ENCODE measurements at places on chromosomes 12 and 14.
A peak's percentile ranks its signal among the peaks of the same experiment; 100 is the strongest.

DNA sequence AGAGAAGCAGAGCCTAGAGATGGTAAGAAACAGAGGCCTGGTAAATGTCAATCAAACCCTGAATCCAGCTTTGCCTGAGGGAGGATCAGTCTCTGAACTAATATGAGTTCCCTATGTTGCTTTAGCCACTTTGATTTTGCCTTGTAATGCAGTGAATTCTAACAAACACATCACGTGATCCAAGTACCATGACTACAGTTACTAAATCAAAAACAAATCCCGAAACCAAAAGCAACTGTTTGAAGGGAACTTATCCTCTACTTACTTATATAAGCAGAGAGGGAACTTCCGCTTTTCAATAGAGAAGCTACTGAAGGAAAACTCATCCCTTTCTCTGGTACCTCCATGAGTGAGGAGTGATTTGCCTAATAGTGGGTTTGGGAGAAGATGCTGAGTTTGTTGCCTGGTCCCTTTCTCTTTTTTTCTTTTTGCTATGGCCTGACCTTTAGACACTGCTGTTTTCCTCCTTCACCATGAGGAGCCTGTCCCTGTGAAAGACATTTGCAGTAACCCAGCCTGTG lies 7.7 kb upstream of the PPTC7 start:
- peak; percentile 73 for DNase-seq
- peaks cover 24% of the 10 kb centered on the region for H3K4me1 ChIP-seq
- H3K36me3 ChIP-seq: no peaks in the 10 kb centered on the region
- H3K4me3 ChIP-seq: no peak overlapping the region
- no peaks in the 10 kb centered on the region for H3K27me3 ChIP-seq

- no peaks in the 10 kb centered on the region for H3K27me3 ChIP-seq
- no peak overlapping the region for H3K27ac ChIP-seq
- no peak overlapping the region for H3K4me3 ChIP-seq
- H3K36me3 ChIP-seq: no peaks in the 10 kb centered on the region
- DNase-seq: no peak
- no peaks in the 10 kb centered on the region for H3K4me1 ChIP-seq
Observed at GRCh38 chr12:93609281-93610192, 37.1 kb downstream of the SOCS2 start.

DNA sequence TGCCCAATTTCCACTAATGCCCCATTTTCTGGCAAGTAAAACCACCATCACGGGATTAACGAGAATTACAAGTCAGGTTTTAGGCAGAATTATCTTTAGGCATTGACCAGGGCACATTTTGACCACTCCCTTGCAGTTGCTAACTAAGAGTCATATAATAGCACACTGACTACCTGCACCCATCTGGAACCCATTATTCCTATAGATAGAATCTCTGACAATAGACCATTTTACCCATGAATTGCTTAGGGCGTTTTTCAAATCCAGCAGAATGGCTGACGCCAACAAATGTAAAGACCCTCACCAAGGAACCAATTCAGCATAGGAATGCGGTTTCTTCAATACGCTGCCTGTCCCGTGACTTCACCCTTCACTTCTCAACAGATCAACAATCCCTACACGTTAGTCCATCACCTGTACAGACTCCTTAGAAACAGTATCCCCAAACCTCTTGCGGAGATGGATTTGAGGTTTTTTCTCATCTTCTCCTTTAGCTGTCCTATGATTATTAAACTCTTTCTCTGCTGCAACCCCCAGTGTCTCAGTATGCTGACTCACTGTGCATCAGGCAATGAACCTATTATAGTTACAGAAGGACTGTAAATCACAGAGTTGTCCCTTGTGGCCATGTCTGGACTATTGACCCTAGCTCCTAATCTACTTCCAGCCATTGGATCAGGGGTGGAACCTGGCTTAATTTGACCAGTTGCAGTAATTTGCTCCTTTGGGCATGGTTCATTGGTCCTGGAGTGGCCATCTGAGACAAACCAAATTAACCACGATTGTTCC lies 177.3 kb upstream of the PLXNC1 start:
- no peaks in the 10 kb centered on the region for H3K27me3 ChIP-seq
- no peak overlapping the region for H3K4me3 ChIP-seq
- H3K4me1 ChIP-seq: no peaks in the 10 kb centered on the region
- no peaks in the 10 kb centered on the region for H3K36me3 ChIP-seq
- no peak overlapping the region for H3K27ac ChIP-seq

GRCh38 chr12:82672811-82673495 lies 13.8 kb upstream of the TMTC2 start:
- H3K27me3 ChIP-seq: no peaks in the 10 kb centered on the region
- no peaks in the 10 kb centered on the region for H3K4me1 ChIP-seq
- no peak overlapping the region for H3K27ac ChIP-seq
- H3K36me3 ChIP-seq: no peaks in the 10 kb centered on the region
- H3K4me3 ChIP-seq: no peak overlapping the region
- DNase-seq: no peak

DNA sequence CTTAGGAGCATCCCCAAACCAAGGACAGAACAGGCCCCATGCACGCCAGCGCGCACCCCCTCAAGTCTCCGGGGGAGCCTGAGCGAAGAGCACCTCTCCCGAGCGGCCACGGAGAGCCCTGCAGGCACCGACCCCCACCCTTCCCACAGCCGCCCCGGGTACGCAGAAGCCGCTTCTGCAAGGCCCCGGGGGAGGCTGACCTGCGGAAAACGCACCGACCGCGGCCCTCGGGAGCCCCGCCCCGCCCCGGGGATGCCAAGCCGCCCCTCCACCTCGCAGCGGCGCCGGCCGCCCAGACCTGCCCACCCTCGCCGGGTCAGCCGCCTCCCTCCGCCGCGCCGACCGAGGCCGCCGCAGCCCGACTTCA lies 385 bp downstream of the CAPRIN2 start:
- peaks cover 6% of the 10 kb centered on the region for H3K4me1 ChIP-seq
- no peaks in the 10 kb centered on the region for H3K27me3 ChIP-seq
- DNase-seq: no peak

GRCh38 chr12:91056488-91056887 lies 1.3 kb downstream of the KERA start:
- H3K4me1 ChIP-seq: no peaks in the 10 kb centered on the region
- H3K4me3 ChIP-seq: no peak overlapping the region
- no peaks in the 10 kb centered on the region for H3K27me3 ChIP-seq
- no peak overlapping the region for H3K27ac ChIP-seq
- no peaks in the 10 kb centered on the region for H3K36me3 ChIP-seq
- DNase-seq: no peak

DNA sequence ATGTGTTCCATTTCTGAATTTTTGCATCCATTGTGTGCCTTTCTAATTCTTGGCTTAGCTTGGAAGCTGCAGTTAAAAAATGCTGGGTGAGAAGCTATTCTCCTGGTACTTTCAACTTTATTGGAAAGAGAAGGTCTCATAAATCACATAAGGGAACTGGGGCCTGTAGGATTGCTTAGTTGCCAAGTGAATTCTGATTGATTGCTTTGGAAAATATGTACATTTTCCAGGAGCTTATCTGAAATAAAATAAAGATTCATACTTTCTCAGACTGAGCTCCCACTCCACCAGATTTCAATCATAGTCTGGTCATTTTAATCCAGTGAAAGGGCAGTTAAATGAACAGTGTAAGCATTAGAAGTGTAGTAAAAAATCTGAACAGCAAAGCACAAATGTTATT lies 50.0 kb upstream of the PRICKLE1 start:
- H3K27ac ChIP-seq: no peak overlapping the region
- no peaks in the 10 kb centered on the region for H3K27me3 ChIP-seq
- no peak for DNase-seq

DNA sequence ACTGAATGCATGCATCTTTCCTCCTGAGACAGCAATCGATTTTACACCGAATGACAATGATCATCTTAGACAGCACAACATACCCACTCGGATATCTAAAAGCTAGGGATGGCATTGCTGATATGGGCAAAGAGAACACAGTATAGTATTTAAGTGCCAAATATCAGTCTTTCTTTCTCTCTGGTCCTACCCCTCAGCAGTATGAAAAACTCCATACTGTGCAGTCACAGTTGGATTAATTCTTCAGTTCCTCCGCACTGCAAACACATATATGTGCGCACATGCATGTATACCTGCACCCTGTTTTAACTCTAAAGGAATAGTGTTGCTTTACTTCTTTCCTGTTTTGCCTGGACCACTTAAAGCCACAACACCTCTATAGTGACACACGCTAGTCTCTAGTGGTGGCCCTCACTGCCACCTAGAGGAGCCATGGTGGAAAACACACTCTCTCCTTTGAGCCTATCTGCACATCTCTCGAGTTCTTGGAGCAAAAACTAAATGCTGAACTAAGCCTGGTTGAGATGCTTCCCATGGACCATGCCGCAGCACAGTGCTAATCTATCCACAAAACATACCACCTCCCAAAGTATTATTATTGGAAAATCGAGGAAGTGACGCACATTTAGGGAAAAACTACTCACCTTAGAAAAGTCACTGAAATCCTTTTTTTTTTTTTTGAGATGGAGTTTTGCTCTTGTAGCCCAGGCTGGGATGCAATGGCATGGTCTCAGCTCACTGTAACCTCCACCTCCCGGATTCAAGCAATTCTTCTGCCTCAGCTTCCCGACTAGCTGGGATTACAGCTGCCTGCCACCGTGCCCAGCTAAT lies 11.9 kb downstream of the TMEM52B start:
- peak; percentile 56 for DNase-seq
- H3K27me3 ChIP-seq: peaks cover 2% of the 10 kb centered on the region
- no peak overlapping the region for H3K27ac ChIP-seq
- H3K4me1 ChIP-seq: peaks cover 13% of the 10 kb centered on the region
- no peak overlapping the region for H3K4me3 ChIP-seq

- DNase-seq: peak; percentile 57
- H3K27me3 ChIP-seq: peaks cover 60% of the 10 kb centered on the region
- no peak overlapping the region for H3K27ac ChIP-seq
- no peak overlapping the region for H3K4me3 ChIP-seq
- no peaks in the 10 kb centered on the region for H3K4me1 ChIP-seq
Observed at GRCh38 chr12:132465269-132466190, 24.4 kb upstream of the FBRSL1 start.

GRCh38 chr12:111409403-111409779 lies 3.7 kb downstream of the SH2B3 start:
- peaks cover 89% of the 10 kb centered on the region for H3K4me1 ChIP-seq
- H3K27ac ChIP-seq: peak overlapping the region; percentile 22
- no peak overlapping the region for H3K4me3 ChIP-seq

DNA sequence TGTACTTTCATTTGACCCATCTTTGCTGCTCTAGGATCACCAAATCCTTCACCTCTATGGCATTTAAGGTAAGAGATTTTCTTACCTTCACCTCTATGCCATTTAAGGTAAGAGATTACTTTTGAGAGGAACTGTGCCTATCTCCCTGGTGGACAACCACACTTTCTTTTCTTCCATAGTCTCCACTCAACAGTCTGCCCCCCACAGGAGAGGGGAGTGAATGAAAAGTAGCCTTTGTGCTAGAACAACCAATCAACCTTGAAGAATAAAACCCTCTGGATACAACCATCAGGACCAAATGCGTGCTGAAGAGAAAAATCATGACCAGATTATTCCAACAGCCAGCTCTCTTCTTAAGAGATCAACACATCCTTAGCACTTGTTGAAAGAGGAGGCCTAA lies 258.6 kb upstream of the TMPO start:
- H3K4me1 ChIP-seq: no peaks in the 10 kb centered on the region
- no peak overlapping the region for H3K27ac ChIP-seq
- no peaks in the 10 kb centered on the region for H3K27me3 ChIP-seq
- H3K4me3 ChIP-seq: no peak overlapping the region
- DNase-seq: no peak
- no peaks in the 10 kb centered on the region for H3K36me3 ChIP-seq

DNA sequence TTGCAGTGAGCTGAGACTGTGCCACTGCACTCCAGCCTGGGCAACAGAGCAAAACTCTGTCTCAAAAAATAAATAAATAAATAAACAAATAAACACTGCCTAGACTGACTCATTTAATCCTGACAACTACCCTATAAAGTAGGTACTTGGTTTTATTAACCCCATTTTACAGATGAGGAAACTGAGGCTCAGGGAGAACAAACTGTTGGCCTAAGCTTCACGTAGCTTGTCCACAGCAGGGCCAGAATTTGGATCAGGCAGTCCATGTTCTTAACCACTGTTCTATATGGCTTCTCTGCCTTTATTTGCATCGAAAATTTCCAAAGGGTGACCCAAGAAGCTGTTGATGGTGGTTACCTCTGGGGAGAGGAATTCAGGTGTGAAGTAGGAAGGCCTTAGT lies 5.7 kb upstream of the POP5 start:
- H3K4me3 ChIP-seq: no peak overlapping the region
- peaks cover 12% of the 10 kb centered on the region for H3K27me3 ChIP-seq
- DNase-seq: no peak

GRCh38 chr12:66550626-66551025 lies 128.2 kb downstream of the GRIP1 start:
- H3K27ac ChIP-seq: no peak overlapping the region
- H3K36me3 ChIP-seq: no peaks in the 10 kb centered on the region
- no peak overlapping the region for H3K4me3 ChIP-seq
- no peak for DNase-seq

DNA sequence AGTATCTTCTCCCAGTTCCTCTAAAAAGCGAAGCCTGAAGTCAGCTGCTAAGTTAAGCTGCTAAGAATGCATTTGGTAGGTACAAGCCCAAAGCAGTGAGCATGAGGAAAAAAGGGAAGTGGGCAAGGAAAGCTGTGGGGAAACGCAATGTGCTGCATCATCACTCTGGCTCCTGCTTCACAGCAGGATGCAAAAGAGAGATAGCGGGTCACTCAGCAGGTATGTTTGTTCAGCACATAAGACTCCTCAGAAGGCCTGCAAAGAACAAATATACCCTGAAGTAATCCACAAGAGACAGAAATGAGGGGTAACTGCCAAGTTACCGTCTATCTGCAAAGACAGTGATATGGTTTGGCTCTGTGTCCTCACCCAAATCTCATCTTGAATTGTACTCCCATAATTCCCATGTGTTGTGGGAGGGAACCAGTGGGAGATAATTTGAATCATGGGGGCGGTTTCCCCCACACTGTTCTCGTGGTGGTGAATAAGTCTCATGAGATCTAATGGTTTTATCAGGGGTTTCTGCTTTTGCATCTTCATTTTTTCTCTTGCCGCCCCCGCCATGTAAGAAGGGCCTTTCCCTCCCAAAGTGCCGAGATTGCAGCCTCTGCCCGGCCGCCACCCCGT lies 127.4 kb upstream of the EGLN3 start:
- no peak overlapping the region for H3K27ac ChIP-seq
- H3K27me3 ChIP-seq: no peaks in the 10 kb centered on the region
- H3K4me3 ChIP-seq: no peak overlapping the region
- H3K36me3 ChIP-seq: no peaks in the 10 kb centered on the region
- DNase-seq: peak; percentile 39

- H3K27me3 ChIP-seq: no peaks in the 10 kb centered on the region
- H3K36me3 ChIP-seq: peaks cover 46% of the 10 kb centered on the region
- peak within 1 kb of the TSS; percentile 11 for H3K27ac ChIP-seq
- H3K4me3 ChIP-seq: no peak within 1 kb of the TSS
- peaks cover 44% of the 10 kb centered on the region for H3K4me1 ChIP-seq
- peak; percentile 74 for DNase-seq
Observed at GRCh38 chr14:24307575-24308341, at the start of gene CIDEB. CIDEB (minus strand) TSS chr14:24307977; CDS start chr14:24307858, 119 bp downstream.

DNA sequence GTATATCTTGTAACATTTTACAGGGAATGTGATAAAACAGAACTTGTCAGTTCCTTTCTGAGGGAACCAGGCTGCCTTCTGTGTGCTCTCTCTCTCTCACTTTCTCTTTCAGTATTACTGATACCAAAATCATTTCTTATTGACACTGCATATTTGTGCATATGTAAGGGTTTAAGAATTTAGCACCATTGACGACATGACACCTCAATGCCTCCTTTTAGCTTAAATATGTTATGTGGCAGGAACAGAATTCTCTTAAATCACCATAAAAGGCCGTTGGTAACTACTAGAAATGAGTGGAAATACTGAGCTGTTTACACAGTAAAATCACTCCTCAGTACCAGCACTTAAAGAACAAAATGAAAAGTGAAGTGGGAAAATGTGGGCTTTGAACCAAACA lies 457.7 kb upstream of the SYT1 start:
- no peaks in the 10 kb centered on the region for H3K27me3 ChIP-seq
- DNase-seq: no peak
- no peak overlapping the region for H3K27ac ChIP-seq
- no peak overlapping the region for H3K4me3 ChIP-seq

All from stomach (tissue), 19 donors.